ENCODE measurements at places on chromosomes 1 and 21.

GRCh38 chr1:212484701-212485570 lies 52.2 kb downstream of the NENF start:
- DNase-seq = no peak

DNA sequence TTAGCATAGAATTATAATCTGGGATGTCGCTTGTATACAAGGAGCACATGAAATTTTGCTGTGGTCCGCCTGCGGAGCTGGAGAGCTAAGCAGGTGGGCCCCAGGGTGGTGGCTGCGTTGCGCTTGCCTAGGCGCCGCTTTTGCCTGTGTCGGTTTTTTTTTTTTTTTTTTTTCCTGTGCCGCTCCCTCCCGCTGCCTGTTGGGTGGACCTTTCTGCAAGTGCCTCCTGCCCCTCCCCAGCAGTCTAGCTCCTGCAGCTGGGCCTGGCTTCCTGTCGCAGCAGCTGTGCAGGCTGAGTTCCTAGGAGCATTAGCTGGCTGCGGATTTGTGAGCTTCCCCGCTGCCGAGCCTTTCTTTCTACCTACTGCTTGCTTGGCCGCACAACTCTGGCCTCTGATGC lies 20.6 kb downstream of the PYHIN1 start:
- DNase-seq = no peak

DNA sequence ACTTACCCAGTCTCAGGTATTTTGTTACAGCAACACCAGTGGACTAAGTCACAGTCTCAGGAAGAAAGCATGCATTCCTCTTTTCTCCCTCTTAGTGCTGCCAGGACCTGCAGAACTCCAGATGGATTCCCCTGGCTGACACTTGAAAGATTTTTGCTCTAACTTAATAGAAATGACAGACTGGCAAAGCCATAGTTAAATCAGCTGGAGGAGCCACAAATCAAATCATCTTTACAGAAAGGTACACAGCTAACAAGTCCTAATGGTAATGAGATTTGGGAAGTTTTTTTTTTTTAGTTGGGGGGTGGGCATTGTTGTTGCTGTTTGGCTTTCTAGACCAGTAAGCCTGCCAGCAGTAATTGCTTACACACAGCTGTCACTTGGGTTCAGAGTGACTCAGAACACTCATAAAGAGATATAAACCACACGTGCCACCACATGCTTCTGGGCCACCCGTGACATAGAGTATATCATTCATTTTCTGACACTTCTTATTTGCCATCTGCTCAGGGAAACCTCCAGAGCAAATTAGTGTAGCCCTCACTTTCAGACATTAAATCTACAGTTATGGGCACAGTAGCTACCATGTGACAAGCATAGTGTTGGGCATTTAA lies 72.4 kb downstream of the FH start:
- no peak for DNase-seq

GRCh38 chr1:55833529-55834091 lies 618.4 kb upstream of the USP24 start:
- no peak for DNase-seq

GRCh38 chr1:236997882-236998281 lies 6.4 kb downstream of the MT1HL1 start:
- DNase-seq = no peak

GRCh38 chr1:45543581-45544417 lies 6.8 kb upstream of the AKR1A1 start:
- peak; percentile 47 for DNase-seq

- DNase-seq = no peak
These were observed 80.5 kb downstream of the PDE9A start for GRCh38 chr21:42733874-42734273.

- DNase-seq = no peak
These were observed 409.9 kb upstream of the C1orf87 start for GRCh38 chr1:60483509-60483908.
